Substantia nigra (tissue), 51 donors: ENCODE measurements at places on chromosomes 5 and 9.
A peak's percentile ranks its signal among the peaks of the same experiment; 100 is the strongest.

DNA sequence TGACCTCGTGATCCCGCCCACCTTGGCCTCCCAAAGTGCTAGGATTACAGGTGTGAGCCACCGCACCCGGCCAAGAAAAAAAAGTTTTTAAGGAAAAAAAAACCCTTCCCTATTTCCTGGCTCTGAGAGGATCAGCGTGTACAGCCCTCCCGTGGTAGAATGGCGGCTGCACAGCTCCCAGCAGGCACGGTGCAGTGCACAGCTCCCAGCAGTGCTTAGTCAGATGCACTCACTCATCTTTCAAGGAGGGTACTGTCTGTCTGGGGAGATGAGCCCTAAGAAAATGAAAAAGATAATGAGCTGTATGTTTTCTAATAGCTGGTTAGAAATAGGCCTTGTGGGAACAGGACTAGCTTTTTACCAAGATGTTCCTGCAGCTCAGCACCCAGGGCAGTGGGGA is 36.7 kb upstream of the SLC2A8 start:
- no peak for DNase-seq

GRCh38 chr5:131821221-131821620 is 24.4 kb upstream of the FNIP1 start:
- no peak for DNase-seq

- no peak for DNase-seq
Observed at GRCh38 chr5:87435144-87435694, 22.5 kb upstream of the CCNH start.

DNA sequence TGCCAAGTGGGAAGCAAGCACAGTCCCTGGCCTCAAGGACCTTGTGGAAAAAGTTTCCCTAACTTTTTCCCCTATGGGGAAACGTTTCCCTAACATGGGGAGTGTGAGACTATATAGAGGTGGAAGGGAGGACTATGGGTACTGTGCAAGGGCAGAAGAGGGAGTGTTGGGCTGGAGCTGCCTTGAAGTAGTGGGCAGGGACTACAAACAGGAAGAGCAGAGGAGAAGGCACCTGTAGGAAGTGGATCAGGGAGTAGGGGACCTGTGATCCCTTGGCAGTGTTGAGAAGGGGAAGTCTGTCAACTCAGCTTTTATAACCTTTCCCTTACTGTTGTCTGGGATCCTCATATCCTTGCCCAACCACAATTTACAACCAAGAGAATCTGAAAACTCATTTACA is 1.4 kb downstream of the CMYA5 start:
- no peak for DNase-seq

DNA sequence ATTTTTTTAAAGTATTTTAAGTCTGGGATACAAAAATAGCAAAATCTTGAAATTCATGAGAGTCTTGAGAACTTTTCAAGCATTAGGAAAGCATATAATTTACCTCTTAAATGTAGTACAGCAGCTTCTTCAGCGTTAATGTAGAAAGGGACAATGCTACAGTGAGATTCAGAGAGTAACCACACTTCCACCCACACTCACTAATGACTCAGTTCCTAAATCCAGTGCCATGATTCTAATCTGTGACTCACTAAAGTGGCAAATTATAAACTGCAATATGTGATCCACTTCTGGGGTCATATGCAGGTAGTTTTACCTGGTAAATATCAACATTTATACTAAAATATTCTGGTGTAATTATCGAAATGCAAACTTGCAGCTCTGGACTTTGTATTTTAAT is 434.5 kb upstream of the TUSC1 start:
- DNase-seq = no peak

DNA sequence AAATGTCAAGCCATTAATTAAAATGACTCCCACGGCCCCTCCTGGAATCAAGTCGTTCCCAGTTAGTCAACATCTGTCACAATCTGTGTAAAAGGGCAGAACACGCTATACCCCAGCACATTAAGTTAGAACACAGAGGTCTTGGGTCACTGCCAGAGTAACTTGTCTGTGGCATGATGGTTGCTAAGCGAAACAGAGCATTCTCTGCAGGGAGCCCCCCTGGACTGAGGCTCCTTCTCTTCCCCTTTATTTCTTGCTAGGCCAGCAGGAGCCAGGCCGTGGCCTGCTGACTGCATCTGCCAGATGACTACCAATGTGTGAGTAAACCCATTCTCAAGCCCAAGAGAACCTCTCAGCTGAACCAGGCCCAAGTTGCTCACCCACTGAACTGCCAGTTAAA is 51.9 kb upstream of the ZBED3 start:
- DNase-seq = no peak

DNA sequence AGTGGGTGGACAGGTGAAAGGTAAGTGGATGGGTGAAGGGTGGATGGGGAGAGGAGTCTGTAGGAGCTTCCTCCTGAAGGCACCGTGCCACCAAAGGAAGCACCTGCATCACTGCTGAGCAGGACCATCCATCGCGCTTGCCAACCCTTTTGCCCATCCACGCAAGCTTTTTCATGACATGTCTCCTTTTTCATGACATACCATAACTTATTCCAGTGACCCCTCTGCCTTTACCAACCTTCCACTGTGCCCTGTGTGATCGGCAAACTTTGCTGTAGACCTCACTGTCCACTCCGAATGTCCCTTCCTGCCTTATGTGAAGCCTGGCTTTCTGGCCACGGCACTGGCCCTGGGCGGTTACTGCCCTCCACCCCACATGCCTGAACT is 13.4 kb downstream of the FLT4 start:
- no peak for DNase-seq

DNA sequence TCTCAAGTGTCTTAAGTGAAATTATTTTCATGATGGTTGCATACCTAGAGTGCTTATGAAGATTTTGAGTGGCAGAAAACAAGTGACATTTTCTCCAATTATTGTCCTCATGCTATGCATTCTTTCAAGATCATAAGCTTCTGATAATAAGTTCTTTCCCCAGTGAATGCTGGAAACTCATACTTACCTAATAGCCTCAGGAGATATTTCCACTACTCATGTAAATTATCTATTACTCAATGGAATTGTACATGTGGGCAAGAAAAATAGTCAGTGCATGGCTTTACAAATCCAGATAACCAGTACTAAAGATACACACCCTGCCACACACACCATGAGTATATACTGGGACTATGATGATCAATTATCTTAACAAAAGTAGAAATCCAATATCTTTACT is 1219.4 kb upstream of the C9orf72 start:
- DNase-seq = no peak

GRCh38 chr5:3657364-3658022 is 61.9 kb downstream of the IRX1 start:
- no peak for DNase-seq

GRCh38 chr5:127761869-127762268 is 58.7 kb downstream of the CCDC192 start:
- DNase-seq = no peak

DNA sequence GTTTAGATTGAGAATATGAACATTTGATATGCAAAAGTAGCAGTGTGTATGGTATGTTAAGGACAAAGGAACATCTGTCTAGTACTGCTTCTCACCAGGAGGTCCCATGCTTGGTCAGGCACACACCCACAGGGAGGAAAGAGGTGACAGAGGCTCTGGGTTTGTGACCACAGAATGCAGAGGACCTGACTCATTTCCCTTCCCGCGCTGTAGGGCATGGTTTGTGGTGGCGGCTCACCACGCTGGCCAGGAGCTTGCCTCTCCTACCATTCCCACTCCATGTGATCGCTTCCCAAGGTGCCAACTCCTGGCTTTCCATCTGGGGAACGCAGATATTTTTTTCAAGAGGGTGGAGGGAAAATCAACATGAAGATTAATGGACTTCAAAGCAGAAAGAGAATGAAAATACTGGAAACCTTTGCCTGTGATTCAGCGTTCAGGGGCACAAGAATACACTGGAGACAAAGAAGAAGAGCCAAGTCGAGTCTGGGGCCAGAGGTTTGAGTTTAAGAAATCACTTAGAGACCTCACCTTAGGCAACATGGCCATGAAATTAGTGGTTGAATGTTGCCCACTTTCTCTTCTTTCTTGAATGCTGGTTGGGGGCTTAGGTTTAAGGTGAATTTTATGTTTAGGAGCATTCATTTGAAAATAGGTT is 477.8 kb downstream of the CCDC171 start:
- DNase-seq = no peak

DNA sequence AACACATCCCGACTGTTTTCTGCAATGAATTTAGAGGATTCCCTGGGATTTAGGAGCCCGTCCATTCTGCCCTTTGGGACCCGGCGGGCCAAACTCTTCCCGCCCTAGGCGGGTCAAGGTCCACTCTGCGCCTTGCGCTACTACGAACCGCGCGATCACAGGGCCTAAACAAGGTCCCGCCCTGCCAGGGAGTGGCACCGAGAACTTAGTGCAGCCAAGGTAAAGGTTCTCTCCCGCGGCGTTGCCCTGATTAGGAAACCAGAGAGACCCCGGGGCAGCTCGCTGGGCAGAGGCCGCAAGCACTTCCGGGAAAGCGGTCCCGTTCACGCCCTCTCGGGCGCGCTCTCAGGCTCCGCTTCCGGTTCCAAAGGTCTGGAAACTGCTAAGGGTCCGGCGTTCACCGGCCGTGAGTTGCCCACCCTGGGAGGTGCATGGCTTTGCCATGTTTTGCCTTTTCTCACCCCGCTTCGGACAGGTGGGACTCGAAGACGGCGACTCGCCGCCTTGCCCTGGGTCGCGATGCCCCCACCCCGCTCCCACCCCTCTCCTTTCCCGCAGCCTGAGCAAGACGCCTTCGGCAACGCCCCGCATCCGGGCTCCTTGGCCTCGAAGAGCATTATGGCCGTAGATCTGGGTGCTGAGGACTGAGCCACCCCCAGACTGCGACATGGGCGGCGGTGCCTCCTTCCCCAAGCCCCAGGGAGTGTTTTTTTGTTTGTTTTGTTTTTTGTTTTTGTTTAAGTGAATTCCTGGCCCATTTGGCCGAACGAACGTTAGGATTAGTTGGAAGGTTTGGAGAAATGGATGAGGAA is 23.4 kb downstream of the HNRNPK start:
- DNase-seq = peak; percentile 68

DNA sequence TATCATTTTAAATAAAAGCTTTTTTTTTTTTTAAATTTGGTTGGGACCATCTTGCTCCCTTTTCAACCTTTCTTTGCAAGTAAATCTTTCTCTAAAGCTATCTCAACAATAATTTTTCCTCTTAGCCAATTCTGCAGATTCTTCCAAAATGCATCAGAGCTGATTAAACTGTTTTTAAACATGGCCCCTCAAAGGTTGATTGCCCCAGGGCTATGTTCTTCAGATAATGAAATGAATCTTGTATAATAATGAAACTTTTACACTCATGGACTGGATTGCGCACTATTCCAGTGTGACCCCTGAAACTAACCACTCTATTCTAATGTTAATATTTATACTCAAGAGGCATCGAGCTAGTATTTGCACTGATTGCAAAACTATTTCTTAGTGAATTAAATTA is 222.8 kb upstream of the PRDM9 start:
- DNase-seq = no peak

GRCh38 chr5:15938186-15938585 is 241.4 kb downstream of the MARCHF11 start:
- DNase-seq = no peak

DNA sequence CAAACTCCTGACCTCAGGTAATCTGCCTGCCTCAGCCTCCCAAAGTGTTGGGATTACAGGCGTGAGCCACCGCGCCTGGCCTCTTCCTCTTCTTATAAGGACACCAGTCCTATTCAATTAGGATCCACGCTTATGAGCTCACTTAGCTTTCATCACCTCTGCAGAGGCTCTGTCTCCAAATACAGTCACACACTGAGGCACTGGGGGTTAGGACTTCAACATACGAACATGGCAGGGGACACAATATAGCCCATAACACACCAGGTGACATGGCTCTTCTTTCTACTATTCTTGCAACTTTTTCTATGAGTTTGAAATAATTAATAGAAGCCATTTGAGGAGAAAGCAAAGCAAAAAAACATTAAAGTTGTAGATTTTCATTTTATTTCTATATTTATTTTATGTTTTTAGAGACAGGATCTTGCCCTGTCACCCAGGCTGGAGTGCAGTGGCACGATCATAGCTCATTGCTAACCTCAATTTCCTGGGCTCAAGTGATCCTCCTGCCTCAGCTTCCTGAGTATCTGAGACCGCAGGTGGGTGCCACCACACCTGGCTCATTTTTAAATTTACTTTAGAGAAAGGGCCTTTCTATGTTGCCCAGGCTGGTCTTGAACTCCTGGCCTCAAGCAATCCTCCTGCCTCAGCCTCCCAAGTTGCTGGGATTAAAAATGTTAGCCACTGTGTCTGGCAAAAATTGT is 6.0 kb upstream of the PRRT1B start:
- no peak for DNase-seq

GRCh38 chr5:142685418-142686209 is at the start of gene FGF1:
Gene FGF1 (minus strand): TSS chr5:142686090. CDS start chr5:142614127, 71,963 bp downstream.
- peak; percentile 61 for DNase-seq

- DNase-seq = no peak
Observed at GRCh38 chr9:89015336-89015735, 24.1 kb downstream of the S1PR3 start.

DNA sequence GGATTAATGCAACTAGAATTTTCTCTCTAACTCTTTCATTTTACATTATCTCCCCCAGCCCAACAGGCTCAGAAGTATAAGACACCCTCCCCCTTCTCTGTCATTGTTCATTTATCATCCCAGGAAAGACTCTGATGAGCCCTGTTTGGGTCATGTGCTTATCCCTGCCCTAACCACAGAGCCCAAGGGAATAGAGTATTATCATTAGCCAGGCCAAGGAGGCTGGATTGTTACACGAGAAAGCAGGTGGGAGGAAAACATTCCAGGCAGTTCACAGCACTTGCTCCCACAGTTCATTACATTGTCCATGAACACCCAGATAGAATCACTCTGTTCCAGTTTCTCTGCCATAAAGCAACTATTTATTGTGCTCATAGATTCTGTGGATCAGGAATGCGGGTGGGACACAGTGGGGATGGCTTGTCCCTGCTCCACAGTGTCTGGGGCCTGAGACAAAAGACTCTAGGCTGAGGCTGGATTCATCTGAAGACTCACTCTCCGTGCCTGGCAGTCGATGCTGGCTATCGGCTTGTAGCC is 59.5 kb upstream of the TMEM215 start:
- no peak for DNase-seq

GRCh38 chr5:41250351-41250987 is 37.1 kb upstream of the C6 start:
- no peak for DNase-seq

DNA sequence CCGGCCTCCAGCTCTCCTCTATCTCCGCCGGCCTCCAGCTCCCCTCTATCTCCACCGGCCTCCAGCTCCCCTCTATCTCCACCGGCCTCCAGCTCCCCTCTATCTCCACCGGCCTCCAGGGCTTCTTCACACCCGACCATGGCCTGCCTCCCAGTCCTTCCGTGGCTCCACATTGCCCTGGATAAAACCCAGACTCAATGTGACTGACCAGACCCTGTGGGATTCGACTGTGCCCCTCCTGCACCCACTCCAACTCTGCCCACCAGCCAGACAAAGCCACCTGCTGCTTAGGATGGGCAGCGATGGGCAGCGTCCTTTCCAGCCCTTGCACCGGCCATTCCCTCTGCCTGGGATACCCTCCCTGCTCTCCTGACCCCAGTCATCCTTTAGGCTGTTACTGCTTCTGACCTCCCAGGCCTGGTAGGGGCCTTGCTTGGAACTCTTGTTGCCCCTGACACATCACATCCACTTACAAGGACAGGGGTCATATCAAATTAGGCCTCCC is 30.5 kb upstream of the RXRA start:
- no peak for DNase-seq
